Caudate nucleus (tissue), 63 donors: ENCODE measurements at places on chromosomes 6 and 20.
A peak's percentile ranks its signal among the peaks of the same experiment; 100 is the strongest.

GRCh38 chr6:80304014-80304413, 197.5 kb downstream of the BCKDHB start:
- no peak for DNase-seq

GRCh38 chr20:49399329-49399728, 83.1 kb downstream of the KCNB1 start:
- DNase-seq, result no peak

DNA sequence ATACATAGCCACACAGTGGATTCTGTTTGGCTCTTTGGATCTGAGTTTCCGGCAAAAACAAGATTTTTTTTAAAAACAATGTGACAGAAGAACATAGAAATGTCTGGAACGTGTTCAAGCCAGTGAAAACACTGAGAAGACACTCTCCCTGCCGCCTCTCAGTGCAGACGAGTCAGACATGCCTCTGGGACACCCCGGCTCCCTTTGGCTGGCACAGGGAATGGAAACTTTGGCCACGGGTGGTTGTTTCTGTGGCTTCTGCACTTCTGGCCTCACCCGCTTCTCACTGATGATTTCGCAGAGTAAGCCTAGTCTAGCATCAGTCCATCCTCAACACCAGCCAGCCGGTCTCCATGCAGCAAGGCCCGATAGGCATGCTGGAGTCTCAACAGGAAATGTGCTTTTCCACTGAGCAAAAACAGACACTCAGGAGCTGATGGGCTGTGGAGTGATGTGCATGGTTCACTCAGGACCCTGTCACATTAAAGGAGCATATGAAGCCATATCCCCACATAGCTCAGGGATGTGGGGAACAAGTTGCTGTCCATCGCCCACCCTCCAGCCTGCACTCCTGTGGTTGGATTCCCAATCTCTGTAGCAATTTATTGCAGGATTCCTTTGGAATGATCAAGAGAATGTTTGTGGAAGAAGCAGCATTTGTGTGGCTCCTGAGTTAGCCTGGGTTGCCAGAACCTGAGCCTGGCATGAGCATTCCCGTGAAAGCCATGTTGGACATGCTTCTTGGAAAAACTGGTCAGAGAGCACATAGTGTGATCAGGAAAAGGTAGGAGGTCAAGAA, 262.0 kb upstream of the RIN2 start:
- no peak for DNase-seq

DNA sequence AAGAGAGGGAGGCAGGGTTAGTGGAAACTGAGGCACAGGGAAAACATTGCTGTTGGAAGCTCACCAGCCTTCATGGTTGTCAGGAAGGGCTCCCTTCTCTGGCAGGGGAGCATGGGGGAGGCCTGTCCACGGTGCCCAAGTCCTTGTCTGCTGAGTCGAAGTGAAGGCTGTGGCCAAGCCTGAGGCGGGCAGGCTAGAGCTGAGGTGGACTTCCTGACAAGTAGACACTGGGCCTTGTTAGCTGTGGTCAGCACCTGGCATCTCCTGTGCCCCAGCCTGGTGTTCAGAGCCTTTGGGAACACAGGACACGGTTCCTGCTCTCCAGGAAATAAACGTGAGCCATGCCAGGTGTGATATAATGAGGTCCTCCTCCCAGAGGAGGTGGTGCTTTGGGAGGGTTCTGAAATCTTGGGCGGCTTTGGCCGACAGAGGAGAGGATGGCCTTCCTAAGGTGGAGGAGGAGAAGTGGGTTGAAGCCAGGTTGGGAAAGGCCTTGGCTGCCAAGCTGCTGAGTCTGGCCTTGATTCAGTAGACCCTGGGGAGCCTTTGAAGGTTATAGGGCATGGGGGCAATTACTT, 138.4 kb upstream of the RNF24 start:
- no peak for DNase-seq

DNA sequence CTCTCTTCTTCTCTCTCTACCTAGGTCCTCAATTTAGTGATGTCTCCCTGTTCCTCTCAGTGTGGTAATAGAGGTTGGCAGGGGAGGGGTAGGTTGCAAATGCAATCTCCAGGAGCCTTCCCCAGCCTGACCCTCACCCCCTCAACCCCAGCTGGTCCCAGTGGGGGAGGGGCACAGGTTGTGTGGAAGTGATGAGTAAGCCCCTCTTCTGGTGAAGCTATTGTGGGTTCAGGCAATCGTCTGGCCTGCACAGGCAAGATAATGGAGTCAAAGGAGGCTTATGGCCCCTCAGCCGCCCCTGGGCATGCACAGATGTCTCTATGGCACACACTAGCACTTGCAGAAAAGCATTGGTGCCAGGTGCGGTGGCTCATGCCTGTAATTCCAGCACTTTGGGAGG, 10.8 kb upstream of the ADA start:
- no peak for DNase-seq

- no peak for DNase-seq
These were observed 133.7 kb upstream of the AGPAT4 start for GRCh38 chr6:161407581-161407980.

GRCh38 chr6:117531809-117532725, 49.6 kb downstream of the DCBLD1 start:
- DNase-seq, result no peak

DNA sequence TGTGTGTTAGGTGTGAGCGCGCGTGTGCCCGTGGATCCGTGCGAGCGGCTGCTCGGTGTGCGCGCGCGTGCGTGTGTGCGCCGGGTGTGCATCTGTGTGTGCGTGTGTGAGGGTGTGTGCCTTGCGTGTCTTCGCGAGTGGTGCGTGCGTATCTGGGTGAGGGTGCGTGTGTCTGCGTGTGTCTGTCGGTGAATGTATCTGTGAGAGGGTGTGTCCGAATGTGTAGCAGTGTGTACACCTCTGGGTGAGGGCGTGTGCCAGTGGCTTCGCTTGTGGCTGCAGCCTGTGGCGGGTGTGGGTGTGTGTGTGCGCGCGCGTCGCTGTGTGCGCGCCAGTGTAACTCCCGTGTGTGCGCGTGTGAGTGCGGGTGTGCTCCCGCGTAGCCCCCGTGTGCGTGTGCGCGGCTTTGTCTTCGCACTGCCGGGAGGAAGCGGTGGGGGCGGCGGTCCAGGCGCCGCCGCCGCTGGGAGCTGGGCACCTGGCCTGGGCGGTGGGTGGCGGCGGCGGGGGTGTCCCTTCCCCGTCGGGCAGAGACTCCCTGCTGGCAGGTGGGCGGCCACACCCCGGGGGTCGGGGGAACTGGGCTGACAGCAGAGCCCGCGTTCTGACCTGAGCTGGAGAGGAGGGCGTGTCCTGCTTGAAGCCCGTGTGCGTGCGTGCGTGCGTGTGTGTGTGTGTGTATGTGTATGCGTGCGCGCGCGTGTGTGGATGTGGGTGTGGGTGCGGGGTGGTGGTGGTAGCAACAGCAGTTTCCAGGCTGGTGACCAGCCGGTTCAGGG, 61.3 kb upstream of the EPB41L1 start:
- peak; percentile 13 for DNase-seq

GRCh38 chr6:112286010-112286409, 31.6 kb upstream of the LAMA4 start:
- no peak for DNase-seq

- no peak for DNase-seq
These were observed 37.0 kb downstream of the PEX7 start for GRCh38 chr6:136859430-136859829.

- DNase-seq, result no peak
These were observed 14.5 kb downstream of the PERP start for GRCh38 chr6:138092686-138093085.

GRCh38 chr6:106974336-106974998, at the start of gene CD24:
Gene CD24 (minus strand): TSS chr6:106974729. CDS start chr6:106974646, 83 bp downstream.
- no peak for DNase-seq

GRCh38 chr6:41705996-41706835, 29.2 kb downstream of the TFEB start:
- peak; percentile 84 for DNase-seq

- peak; percentile 59 for DNase-seq
These were observed 58.1 kb downstream of the UBE2V1 start for GRCh38 chr20:50054626-50055511.

DNA sequence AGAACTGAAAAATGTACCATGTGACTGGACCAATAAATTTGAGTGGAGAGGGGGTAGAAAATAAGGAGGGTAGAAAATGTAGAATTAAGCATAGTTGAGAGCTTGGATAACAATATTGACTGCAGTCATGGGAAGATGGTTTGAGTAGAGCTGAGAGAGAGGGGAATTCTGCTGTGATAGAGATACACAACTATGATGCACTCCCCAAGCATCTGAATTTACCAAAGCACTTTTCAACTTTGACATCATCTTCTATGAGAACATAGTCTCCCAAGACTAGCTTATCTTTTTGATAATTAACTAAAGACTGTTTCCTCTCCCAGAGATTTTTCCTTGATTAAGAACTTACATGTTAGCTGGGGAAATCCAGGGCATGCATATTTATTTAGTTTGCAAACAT, 103.1 kb downstream of the TNFRSF21 start:
- no peak for DNase-seq

GRCh38 chr20:528923-529604, 14.5 kb downstream of the CSNK2A1 start:
- DNase-seq, result no peak

GRCh38 chr6:17292600-17293133, 11.5 kb downstream of the RBM24 start:
- DNase-seq, result no peak

GRCh38 chr6:30964075-30964474, 19.4 kb upstream of the MUC21 start:
- DNase-seq, result no peak

GRCh38 chr6:31965700-31966099, 6.2 kb downstream of the DXO start:
- DNase-seq, result no peak

GRCh38 chr6:128456510-128457230, 63.7 kb downstream of the PTPRK start:
- no peak for DNase-seq

DNA sequence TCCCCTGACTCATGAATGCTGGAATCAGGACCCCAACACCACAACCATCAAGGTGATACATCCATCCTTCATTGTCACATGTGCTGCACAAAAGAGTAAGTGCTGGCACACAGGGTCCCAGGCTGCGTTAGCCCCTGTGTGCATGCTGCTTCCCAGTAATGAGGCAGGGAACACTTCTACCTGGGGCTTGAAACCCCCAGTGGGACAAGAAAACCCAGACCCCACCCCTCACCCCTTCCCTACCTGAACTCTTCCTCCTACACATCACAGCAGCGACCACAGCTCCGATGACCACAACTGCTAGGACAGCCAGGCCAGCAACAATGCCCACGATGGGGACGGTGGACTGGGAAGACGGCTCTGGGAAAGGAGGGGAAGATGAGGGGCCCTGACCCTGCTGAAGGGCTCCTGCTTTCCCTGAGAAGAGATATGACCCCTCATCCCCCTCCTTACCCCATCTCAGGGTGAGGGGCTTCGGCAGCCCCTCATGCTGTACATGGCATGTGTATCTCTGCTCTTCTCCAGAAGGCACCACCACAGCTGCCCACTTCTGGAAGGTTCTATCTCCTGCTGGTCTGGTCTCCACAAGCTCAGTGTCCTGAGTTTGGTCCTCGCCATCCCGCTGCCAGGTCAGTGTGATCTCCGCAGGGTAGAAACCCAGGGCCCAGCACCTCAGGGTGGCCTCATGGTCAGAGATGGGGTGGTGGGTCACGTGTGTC, 2.0 kb downstream of the HLA-B start:
- DNase-seq, result no peak

DNA sequence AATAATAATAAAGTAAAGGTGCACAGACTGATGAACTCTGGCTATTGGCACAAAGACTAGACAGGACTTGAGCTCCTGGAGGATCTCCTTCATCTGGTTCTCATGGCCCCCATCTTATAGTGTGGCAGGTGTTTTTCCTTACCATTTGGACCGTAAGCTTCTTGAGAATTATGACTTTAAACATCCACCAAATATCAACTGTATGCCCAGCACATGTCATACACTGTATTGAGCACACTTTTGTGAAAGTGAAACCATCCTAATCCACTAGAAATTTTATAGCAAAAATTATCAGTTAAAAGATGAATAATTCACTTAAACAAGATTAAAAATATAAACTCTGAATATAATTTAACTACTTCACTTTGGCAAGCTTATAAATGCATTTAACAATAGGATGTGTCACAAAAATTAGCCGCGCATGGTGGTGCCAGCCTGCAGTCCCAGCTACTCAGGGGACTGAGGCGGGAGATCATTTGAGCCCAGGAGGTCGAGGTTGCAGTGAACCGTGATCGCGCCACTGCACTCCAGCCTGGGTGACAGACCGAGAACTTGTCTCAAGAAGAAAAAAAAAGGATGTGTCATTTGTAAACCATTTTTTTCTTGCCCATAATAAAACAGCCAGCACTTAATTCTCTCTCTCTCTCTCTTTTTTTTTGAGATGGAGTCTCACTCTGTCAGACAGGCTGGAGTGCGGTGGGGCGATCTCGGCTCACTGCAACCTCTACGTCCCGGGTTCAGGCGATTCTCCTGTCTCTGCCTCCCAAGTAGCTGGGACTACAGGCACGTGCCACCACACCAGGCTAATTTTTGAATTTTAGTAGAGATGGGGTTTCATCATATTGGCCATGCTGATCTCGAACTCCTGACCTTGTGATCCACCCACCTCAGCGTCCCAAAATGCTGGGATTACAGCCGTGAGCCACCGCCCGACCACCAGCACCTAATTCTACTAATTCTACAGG, 9.1 kb downstream of the HIVEP2 start:
- DNase-seq, result no peak

- DNase-seq, result no peak
These were observed 144.5 kb upstream of the ID4 start for GRCh38 chr6:19692506-19693298.

DNA sequence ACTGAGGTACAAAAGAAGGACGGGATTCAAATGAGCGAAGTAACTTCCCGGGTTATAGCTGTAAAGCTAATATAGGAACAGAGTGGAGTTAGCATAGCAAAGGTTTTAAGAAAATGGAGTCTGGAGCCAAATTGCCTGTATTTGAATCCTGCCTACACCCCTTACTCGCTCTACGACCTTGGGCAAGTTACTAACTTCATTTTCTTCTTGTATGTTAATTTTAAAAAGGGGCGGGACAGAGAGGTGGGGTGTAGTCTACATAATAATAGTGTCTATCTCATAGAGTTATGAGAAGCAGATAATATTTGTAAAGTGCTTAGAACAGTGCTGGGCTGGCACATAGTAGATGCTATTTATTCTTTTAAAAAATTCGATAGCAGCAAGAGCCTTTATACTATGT, 705 bp downstream of the ZSCAN23 start:
- no peak for DNase-seq

DNA sequence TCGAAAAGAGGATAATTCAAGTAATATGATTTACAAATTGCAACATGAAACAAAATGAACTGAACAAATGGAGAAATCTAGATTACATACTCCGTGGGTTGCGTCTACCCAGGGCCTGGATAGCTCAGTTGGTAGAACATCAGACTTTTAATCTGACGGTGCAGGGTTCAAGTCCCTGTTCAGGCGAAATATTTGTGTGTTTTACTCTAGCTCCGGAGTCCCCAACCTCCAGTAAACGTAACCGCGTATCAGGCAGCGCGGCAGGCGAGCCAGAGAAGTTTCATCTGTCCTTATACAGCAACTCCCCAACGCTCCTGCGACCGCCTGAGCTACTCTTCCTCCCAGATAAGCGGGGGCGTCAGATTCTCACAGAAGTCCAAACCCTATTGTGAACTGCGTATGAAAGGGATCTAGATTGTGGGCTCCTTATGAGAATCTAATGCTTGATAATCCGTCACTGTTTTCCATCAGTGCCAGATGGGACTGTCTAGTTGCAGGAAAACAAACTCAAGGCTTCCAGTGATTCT, 176.1 kb downstream of the TRIM27 start:
- DNase-seq, result no peak

GRCh38 chr20:9711872-9712271, 127.0 kb downstream of the PAK5 start:
- no peak for DNase-seq
